ENCODE measurements at places on chromosomes 1 and 21.

DNA sequence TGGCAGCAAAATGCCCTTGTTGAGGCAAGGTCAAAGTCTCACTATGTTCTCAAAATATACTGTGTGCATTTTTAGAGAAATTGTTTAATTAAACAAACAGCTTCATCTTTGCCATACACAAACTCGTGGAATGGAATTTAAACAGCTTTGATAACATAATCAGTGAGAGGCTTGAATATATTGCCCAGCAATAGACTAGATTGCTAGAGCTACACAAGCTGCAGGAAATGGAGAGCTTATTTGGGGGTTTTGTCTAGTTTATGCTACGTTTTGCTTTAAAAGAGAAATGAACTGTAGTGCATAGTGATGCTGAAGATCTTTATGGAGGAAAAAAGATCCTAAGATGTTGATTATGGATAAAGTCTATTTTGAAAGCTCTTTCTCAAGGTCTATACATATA, 166.8 kb upstream of the HMCN1 start:
- DNase-seq, result no peak

DNA sequence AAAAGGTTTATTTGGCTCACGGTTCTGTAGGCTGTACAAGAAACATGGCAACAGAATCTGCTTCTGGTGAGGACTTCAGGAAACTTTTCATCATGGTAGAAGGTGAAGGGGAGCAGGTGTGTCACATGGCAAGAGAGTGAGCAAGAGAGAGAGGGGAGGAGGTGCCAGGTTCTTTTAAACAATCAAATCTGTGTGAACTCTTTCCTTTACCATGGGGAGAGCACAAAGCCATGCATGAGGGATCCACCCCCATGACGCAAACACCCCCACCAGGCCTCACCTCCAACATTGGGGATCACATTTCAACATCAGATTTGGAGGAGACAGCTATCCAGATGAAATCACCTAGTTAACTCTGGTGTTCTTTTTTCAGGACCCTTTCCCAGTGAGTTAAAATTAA, 103.6 kb downstream of the GALNT2 start:
- no peak for DNase-seq

DNA sequence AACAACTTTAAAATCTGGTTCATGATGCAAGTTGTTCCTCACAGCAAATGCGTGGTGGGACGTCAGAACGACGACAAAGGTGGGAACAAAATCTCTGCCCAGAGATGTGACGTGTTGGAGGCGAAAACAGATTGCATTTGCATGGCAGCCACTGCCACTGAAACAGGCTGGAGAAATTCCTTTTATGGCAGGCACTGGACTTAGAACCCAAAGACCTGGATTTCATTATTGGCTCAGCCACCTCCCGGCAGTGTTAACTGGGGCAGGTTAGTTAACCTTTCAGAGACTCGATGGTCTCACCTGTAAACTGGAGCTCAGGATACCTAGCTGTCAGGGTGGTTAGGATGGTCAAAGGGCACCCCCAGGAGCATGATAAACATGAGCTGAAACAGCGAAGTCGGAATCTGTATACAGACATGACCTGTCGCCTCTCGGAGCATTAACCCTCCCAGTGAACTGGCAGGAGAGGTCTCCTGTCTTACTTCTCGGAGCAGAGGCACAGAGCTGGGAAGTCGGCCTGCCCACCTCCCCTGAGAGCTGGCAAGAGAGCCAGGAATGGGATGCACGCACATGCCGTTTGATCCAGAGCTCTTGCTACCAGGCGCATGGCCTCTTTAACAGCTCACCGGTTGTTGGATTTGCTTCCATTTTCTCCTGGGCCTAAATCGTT, 59.2 kb upstream of the TARBP1 start:
- DNase-seq, result no peak

DNA sequence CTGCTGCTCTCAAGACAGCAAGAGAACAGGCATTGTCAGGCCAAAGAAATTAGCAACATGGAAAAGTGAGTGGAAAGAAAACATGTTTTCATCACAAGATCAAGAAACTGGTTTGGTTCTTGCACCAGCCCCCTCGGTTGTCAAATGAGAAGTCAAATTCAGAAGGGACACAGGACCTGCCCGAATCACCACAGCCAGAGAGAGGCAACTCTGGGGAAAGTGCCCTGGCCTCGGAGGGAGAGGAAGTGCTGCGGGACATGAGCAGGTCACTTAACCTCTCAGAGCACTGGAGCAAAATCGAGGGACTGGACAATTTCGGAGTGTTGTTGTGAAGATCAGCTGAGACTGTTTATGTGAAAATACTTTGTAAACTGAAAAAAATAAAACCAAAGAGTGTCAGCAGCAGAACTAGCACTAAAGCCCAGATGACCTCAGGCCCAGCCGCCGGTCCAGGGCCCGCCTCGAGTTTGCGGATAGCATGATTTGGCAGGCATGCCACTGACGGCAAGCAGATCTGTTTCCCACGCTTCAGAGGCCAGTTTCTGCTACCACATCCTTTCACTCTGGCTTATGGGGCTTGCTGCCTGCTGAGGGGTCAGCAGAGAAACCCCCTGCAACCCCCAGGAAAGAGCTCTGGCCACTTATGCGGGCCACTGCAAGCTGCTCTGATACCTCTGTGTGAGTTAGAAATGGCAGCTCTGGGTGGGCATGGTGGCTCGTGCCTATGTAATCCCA, 32.1 kb downstream of the CD247 start:
- DNase-seq, result no peak

- no peak for DNase-seq
Observed at GRCh38 chr1:59737638-59738037, 77.1 kb upstream of the HOOK1 start.

DNA sequence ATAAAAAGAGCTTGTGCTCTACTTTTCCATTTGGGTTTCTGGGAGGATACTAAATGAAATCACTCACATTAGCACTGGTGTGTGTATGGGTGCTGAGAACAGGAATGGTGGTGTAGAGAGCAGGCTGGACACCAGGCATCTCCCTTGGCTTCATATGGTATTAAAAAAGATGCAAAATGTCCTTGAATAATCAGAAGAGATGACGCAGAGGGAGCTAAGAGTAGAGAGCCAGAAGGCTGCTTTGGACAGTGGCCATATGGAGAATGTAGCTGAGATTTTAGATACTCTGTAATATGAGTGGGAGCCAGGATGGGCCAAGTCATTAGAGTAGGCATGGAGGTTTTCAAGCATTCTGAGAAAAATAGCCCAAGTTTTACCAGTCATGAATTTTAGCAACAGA, 112.3 kb upstream of the ZRANB2 start:
- DNase-seq, result no peak

- no peak for DNase-seq
Observed at GRCh38 chr21:42411891-42412635, 8.4 kb downstream of the UBASH3A start.

DNA sequence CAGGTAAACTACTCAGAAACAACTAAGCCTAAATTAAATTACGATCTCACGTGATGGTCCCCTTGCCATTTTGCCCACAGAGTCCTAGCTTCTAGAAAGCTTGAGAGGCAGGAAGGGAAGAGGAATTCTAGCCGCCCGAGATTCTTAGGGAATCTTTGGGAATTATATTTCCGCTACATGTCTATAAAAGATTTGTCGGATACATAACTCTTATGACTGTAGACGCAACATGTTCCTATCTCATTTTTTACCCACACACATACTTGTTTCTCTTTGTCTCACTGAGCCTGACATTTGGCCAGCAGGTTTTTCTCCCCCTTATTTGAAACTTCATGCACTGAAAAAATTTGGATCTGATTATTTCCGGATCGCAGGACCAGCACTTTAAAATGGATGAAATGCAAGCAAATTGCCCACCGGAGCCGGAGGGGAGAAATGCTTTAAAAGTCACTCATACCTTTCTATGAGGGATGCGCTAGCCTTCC, 5.5 kb downstream of the GLIS1 start:
- DNase-seq, result no peak

All from effector memory CD4-positive, alpha-beta T cell (primary cell).